ENCODE measurements at places on chromosomes 4 and X. TPM values are rescaled to one million over a fixed set of nuclear protein-coding genes. Genes with fewer than 3 reads are reported as not detected.

MAGEC1 gene
- not detected for total RNA-seq

CPE gene
- 26.5 TPM for total RNA-seq

PF4V1 gene
- total RNA-seq: not detected

CDX4 gene
- not detected for total RNA-seq

FAT4 gene
- 1.6 TPM for total RNA-seq

PAGE2B gene
- not detected for total RNA-seq

MAPK10 gene
- 1.3 TPM for total RNA-seq

MAGED4B gene
- total RNA-seq: 0.59 TPM

MAGEA10 gene
- not detected for total RNA-seq

GPM6B gene
- 2.5 TPM for total RNA-seq

ZNF732 gene
- 0.10 TPM for total RNA-seq

DNA sequence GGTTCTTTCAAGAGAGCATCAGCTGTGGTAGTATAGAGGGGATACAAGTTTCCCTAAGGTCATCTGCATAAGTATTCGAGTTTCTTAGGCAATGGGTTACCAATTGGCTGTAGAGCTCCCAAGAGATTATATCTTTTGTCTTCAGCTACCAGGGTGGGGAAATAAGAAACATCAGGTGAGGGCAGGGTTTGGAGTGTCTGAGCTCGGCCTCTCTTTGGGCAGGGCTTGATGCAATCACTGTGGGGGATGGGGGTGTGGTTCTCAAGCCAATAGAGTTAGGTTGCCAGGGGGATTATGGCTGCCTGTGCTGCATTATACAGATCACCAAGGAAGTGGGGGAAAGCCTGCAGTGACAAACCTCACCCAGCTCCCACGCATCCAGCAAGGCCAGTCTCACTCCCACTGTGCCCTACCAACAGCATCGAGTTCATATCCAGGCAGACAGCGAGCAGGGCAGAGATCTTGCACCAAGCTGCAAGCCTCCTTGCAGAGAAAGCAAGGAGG, 172.1 kb upstream of the MAGEE2 start:
- DNase-seq: no peak

- DNase-seq: peak; percentile 55
Measured at GRCh38 chr4:76197971-76198410, 15.6 kb downstream of the SCARB2 start.

DNA sequence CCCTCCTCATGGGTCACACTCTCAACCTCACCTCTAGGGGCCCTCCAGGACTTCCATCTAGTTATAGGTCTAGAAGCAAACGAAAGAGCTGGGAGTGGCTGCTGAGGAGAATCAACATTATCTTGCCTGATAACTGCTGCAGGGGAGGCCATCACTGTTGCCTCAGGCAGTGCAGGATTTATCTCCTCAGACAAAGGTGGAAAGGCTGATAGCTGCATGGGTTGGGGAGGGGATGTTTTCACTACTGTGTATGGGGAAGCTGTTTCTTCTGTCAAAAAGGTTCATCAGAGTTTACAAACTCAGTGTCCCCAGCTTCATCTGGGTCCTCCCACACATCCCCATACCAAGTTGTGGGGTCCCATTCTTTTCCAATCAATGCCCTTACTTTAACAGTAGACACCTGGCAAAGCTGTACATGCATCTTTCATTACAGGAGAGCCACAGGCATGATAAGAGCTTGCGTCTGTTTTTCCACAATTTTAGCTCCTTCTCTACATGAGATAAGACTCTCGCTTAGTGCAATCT, 17.6 kb upstream of the PRDM8 start:
- no peak for DNase-seq

GRCh38 chr4:42478946-42479345, 81.7 kb downstream of the SHISA3 start:
- no peak for DNase-seq

- DNase-seq: no peak
Measured at GRCh38 chrX:65925005-65925404, 114.9 kb downstream of the VSIG4 start.

DNA sequence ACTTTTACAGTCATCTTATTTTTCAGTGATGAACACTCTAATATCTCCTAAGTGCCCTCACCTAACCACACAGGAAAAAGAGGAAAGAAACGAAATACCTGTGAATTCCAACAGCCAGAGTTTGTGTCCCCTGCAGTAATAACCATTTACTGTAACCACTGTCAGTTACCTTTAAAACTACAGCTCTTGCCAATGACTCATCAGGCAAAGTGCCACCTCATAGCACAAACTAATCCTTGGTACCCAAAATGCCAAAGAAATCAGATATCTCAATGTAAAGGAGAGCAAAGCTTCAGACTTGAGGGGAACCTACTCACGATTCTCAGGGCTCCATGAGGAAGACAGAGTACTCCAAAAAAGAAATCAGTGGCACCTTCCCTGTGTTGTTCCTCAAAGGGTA, 146.5 kb downstream of the NDST3 start:
- no peak for DNase-seq

- DNase-seq: no peak
Measured at GRCh38 chr4:165915215-165915614, 42.2 kb downstream of the TLL1 start.

DNA sequence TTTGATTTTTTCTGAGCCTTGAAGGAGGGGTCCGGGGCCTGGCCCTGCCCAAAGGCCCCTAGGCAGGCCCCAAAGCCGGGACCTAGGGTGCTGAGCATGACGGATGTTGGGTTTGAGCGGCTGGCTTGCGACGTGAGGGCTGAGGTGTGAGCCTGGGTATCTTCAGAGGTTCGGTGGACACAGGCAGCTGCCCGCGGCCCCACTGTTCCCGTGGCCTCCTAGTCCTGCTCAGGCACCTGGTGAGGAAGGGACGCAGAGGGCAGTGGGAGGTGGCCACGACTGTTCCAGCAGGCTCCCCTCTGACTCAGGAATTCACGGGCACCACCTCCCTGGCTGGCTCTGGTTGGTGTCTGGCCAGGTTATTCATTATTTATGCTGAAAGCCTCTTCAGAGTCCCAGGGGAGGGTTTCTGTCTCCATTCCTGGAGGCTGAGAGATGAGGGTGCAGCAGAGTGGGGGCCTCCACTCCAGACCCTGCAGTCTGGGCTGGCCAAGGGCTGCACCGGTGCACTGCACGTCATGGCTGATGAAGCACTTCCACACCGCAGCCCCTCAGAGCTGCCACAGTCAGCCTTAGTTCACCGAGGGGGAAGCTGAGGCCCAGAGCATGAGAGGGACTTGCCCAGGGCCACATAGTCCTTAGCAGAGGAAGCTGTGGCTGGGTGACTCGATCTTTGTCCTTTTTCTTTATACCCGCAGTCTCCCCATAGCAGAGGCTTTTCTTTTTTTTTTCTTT, 2.2 kb downstream of the MSANTD1 start:
- DNase-seq: peak; percentile 44

- no peak for DNase-seq
Measured at GRCh38 chr4:129378364-129378763, 282.4 kb downstream of the C4orf33 start.

DNA sequence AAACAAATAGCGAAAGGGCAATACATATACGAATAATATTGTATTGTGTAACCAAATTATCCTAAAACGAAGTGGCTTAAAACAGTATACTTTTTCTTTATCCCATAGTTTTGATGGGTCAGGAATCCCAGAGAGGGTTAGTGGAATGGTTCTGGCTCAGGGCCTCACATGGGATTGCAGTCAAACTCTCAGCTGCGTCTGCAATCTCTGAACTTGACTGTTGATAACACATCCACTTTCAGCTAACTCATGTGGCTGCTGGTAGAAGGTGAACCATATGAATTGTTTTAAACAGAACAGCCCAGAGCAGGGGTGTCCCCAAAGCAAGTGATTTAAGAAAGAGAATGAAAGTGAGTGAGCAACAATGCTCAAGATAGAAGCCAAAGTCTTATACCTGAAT, 127.8 kb downstream of the VEGFC start:
- DNase-seq: no peak

DNA sequence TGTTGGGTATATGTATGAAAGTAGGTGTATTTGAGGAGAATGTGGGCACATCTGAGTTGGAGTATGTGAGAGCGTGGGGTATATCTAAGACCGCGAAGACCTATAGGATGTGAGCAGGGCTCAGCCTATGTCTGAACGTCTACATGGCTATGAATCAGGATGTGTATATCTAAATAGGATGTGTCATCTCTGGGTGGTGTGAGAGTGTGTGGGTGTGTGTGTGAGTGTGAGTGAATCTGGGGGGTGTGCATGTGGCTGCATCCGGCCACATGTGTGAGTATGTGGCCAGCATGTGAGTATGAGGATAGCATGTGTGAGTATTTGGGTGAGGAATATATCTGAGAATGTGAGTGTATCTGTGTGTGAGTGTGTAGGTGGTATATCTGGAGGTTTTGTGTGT, 7.7 kb downstream of the GPR173 start:
- no peak for DNase-seq

DNA sequence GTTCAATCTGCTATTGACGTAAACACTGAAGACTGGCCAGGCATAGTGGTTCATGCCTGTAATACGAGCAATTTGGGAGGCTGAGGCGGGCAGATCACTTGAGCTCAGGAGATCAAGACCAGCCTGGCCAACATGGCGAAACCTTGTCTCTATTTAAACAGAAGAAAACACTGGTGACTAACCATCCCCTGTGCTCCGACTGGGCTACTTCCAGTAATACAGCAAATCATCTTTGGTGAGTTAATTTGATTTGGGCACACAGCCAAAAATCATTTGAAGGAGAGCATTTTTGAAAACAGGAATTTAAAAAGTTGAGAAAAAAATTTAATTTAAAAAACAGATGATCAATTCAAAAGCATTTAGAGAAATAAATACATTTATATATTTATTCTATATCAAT, 52.0 kb downstream of the SEC24D start:
- DNase-seq: peak; percentile 33

- DNase-seq: no peak
Measured at GRCh38 chr4:126513596-126513995, 1119.2 kb upstream of the INTU start.

GRCh38 chr4:185280608-185281007, 71.2 kb downstream of the SNX25 start:
- no peak for DNase-seq

- DNase-seq: peak; percentile 88
Measured at GRCh38 chr4:6974138-6974848, 64.7 kb downstream of the TBC1D14 start.

GRCh38 chrX:135112096-135112729, 8.1 kb downstream of the ETDB start:
- DNase-seq: no peak

DNA sequence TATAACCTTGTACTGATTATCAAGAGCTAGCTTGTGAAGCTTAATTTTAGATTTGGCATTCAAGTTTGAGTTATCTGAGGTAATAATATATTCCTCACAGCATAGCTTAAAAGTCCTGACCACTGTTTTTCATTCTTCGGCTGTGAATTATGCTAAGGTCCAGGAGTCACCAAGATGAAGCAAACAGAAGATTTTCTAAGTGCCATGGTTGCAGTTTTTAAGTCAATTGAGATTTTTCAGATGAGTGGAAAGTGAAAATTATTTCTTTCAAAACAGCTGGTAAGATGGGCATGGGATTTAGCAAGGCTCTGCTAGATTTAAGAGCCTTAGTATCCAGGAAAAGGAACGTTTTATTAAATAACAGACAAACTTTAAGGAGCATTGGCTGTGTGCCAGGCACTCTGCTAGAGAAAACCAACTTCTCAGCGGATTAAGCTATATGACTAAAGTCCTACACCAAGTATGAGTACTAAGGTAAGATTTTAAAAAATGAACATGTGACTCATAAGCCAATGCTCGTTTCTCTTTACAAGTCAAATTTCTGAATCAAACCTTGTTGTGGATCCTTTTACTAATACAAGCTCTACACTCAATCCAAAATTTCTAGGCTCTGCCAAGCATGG, 149.9 kb upstream of the IL15 start:
- no peak for DNase-seq

DNA sequence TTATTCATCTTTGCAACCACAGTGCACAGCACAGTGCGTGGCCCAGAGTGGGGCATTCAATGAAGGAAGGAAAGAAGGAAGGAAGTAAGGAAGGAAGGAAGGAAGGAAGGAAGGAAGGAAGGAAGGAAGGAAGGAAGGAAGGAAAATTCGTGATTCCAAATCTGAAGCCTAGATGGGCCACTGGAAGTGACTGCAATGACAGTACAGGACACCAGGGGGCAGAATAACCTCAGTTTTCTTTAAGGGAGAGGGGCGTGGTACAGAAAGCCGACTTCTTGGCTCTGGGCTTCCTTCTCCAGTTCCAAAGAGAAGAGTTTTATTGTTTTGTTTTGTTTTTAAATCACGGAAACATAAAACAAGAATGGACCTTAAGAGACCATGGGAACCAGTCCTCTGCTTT, 47.8 kb downstream of the APLN start:
- DNase-seq: no peak

DNA sequence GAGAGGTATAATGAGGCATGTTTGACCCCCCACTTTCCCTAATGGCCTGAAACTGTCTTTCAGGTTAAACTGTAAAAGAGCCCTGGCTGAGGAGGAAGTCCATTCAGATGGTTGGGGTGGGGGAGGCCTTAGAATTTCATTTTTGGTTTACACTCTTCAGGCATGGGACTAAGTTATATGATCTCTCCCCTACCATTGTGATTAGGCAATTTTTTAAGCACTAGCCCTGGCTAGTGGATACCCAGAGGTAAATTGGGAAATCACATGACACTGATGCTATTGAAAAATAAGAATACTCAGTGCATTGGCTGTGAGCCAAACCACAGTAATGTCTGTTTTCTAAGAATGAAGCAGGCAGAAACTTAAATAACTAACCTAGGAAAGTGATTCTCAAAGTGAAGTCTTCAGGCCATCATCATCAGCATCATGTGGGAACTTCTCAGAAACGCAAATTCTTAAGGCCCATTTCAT, 149.7 kb downstream of the RRAGB start:
- DNase-seq: no peak

DNA sequence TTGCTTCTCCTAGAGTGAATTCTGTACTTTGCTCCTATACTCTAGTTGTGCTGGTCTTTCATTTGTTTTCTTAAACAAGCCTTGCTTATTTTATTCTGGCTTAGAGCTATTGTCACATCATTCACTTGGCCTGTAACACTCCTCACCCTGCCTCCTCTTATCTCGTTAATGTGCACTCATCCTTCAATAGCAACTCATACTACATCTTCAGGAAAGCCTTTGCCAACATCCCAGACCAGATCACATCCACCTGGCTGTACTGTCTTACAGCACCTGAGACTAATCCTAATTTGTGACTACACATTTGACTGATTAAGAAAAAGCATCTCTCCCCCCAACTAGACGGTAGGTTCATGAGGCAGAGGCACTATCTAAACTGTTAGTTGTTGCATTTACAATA, 80.8 kb downstream of the SLC7A11 start:
- DNase-seq: no peak

DNA sequence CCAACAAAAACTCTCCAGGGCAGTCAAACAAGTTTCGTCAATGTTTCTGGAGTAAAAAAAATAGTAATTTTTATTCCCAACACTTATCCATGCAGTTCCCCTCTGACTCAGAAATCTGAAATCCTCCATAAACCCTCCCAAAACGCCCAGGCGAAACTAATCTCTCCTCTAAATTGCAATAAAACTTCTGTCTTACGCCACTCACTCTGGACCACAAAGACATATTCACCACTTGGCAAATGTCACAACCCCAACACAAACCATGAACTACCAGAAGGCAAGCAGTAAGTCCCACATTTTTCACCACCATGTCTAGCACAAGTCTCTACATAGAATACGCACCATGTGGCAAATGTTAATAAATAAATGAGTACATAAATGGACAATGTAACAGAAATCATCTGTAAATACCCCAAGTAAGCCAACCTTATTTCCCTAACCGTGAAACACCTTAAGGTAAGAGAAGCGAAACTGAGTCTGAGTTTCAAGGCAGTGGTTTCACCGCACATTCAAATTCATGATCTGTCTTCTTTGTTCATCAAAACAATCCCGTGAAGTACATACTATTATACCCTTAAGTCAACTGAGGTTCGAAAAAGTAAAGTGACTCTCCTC, 1.6 kb downstream of the PAPSS1 start:
- no peak for DNase-seq

All from psoas muscle (tissue), 8 donors.